Hematopoietic multipotent progenitor cell treated with erythropoietin and hydrocortisone succinate and interleukin-3 and kit ligand, for 4 days (in vitro differentiated cells): ENCODE measurements at places on chromosomes 6 and 20.

DNA sequence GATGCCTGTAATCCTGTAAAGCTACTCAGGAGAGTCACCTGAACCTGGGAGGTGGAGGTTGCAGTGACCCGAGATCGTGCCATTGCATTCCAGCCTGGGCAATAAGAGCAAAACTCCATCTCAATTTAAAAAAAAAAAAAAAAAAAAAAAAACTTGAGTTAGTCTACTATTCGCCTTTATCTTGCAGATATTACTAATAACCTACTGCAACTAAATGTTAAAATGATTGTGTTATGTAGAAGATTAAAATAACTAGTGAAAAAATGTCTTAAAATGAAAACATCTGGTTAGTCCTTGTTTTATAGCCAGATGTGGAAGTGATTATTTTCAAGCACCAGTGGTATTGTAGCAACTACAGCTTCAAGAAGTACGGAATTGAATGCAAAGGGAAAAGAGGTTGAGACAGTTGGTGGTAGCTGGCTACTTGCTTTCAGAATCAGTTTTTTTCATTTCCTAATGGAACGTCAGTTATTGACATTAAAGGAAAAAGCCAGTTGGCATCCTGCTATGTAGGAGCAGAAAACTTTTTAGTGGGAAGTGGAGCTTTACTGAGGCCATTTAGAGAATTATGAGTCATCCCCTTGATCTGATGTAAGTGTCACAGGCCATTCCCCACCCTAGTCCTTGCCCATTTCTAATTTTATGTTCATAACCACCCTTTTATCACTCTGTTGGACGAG is 43.8 kb upstream of the DYNLRB1 start:
- peak; percentile 51 for DNase-seq

DNA sequence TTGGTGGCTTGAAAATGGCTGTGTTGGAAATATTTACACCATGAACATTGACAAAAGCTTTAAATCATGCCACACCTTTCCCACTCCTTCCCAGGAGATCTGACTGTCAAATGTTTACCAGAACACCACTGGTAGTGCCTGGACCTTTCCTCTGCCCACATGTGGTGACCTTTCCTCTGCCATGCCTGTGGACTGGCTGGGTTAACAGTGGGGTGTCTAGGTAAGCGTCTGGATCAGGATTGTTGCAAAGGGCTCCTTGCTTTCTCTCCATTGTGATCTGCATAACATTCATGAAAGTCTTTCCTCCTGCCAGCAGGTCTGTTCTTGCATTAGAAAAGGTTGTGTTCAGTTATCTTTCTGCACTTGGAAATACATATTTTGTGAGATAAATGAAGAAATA is 572.7 kb downstream of the DHX35 start:
- no peak for DNase-seq

GRCh38 chr6:164579035-164579434 is 730.4 kb downstream of the C6orf118 start:
- no peak for DNase-seq

DNA sequence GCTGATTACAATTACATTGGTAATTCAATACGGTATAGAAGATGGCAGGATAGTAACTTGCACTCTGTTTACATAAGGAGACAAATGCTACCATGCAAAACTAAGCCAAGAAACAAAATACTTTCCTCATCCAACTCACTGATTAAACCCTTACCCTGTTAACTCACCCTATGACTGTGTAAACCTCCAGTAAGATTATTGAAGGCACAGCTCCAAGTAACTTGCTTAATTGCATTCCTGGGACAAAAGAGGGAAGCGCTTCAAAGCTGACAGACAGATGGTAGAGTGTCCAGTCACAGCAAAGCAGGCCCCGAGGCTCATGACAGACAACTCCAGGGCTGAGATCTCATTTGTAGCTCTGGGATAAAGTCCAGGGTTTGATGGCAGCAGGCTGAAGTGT is 6.9 kb upstream of the KIF16B start:
- no peak for DNase-seq

GRCh38 chr6:20056350-20056992 is 155.8 kb downstream of the MBOAT1 start:
- DNase-seq, result peak; percentile 84

GRCh38 chr6:136654086-136654485 is 103.9 kb upstream of the MAP7 start:
- no peak for DNase-seq

DNA sequence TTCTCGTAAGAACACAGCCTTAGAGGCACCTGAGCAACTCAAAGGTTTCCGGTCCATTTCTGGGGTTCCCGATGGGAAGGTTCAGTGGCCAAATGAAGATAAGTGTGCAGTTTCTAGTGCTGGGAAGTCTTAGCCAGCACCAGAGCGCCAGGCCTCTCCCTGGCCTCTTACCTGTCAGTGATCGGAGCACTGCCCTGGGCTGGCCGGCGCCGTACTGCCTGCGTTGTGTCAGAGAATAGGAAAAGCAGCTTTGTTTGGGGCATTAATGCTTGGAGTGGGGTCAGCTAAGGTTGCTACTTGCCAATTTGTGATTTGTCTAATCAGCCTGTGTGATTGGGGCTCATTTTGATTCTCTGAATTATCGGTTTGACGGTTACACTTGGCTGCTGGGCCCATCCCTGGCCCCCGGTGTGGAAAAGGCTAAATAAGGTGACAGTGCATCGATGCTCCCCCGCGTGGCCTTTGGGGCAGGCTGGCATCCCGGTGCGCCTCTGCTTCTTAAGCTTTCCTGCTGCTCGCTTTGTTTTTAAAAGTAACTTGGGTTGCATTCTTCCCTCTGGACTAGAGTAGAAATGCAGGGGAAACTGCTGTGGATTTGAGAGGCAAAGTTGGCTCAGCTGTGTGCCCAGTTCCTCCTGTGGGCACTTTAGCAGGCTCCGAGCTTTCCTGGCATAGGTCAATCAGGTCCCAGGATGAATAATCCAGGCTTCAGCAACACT is 51.8 kb downstream of the TCP11 start:
- no peak for DNase-seq

GRCh38 chr20:53926428-53927028 is 143.9 kb downstream of the BCAS1 start:
- no peak for DNase-seq

DNA sequence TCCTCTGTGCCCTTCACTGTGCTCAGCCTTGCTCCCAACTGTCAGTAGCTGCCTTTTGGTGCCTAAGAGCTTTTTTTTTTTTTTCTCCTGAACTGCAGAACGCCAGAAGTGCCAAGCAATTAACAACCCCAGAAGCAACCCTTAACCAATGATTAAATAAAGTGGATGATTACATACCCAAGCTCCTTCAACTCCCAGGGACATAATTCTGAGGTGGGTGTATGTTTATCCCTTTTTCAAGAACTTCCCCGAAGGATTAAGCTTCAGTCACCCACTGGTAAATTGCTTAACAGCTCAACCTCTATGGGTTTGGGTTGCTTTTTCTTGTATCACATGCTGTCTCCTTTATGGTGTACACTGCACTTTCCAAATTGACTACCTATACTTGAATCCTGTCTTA is 41.1 kb downstream of the KLHL31 start:
- DNase-seq, result no peak
